AG04450 (cell line): ENCODE measurements at places on chromosomes 4 and X. TPM values are rescaled to one million over a fixed set of nuclear protein-coding genes. Genes with fewer than 3 reads are reported as not detected.
A peak's percentile ranks its signal among the peaks of the same experiment; 100 is the strongest.

GDI1 gene
- polyA plus RNA-seq = 149 and 154 TPM in 2 replicates

DNA sequence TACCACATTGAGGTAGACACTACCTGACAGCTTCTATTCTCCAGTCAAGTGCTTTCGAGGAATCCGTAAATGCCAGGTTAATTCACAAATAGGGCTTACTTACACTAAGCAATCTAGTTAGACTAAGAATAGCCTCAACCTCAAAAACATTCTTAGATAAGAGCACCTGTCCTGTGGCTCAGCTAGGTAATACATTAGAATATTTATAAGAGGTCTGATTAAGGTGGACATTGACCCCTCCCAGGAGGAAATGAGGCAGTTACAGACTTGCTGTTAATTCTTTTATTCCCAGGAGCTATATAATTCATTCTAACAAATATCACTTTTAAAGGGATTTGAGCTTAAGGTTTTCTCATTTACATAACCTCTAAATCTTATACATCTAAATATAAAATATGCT lies 758.1 kb downstream of the GRID2 start:
- no peak for DNase-seq

GPM6B gene
- 0.35 and 0.67 TPM in 2 replicates for polyA plus RNA-seq

DNA sequence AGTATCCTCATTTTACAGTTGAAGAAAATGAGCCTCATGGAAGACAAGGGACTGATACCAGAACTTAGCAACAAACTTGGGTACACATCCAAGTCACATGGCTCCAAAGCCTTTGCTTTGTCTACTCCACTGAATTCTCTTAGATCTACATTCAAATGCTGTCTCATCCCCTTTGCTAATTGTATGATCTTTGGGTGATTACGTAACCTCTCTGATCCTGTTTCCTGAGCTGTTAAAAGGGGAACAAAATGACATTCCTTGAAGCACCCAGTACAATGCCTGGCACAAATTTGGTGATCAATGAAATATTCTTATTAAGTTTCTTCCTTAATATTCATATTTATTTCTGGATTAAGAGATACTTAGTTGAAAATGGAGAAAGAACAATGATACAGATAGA lies 5.9 kb upstream of the HPGD start:
- DNase-seq = no peak

DNA sequence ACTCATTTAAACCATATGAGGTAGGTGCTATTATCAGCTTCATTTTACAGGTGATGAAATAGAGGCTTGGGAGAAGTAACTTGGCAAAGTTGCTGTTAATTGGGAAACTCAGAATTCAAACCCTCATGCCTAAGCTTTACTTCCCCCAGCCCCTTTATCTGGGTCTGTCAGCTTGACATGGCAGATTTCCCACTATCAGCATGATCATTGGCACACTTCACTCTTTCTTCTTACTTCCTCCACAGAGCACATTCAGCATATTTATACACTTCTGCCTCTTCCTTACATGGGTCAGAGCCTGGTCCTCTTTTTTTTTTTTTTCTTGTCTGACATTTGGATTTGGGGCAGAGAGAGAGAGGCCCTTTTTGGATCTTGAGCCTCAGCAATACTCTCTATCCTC lies 56.5 kb upstream of the ARX start:
- DNase-seq = no peak

GAGE12J gene
- not detected in 2 replicates for polyA plus RNA-seq

SPANXD gene
- not detected in 2 replicates for polyA plus RNA-seq

FAAH2 gene
- polyA plus RNA-seq = 0.53 TPM in 1 of 2 replicates, not detected in the other

PABPC1L2A gene
- polyA plus RNA-seq = not detected in 2 replicates

DNA sequence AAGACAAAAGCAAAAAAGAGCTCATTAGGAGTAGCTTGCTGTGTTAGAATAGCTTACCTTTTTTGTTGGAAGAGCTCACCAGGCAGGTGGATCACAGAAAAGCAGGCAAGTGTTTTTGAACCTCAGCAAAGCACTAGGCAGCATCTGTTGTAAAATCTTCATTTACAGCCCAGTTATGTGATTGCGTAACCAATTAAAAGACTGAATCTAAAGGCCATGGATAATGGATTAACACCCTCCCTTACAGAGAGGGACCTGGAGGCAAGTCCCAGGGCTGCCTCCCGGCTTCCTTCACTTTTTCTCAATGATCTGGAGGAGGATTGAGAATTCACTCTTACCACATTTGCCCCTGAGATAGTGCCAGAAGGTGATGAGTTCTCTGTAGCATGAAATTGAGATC lies 51.1 kb downstream of the MAMLD1 start:
- DNase-seq = no peak

- no peak for DNase-seq
Measured at GRCh38 chrX:17214962-17215361, 160.0 kb upstream of the NHS start.

DNA sequence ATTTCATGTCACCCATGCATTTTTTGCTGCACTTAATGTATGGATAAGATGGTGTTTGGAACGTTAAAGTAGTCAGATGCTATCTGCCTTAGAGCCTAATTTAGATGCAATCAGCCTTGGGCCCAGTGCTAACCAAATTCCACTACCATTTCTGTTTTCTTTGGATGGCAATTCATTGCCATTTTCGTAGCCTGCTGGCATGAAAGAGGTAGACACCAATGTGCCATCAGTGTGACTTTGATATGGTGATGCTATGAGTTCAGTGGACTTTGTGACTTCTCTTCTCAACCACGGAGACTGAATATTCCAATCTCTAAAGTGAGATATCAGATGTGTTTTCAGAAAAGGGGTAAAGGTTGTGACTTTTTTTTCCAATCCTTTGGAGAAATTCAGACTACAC lies 1.5 kb downstream of the ETFDH start:
- DNase-seq = no peak

- no peak for DNase-seq
Measured at GRCh38 chrX:102959471-102959870, 22.4 kb downstream of the RAB40AL start.

GRCh38 chrX:40152741-40153344 lies 55.1 kb upstream of the BCOR start:
- no peak for DNase-seq

- DNase-seq = no peak
Measured at GRCh38 chr4:80252427-80252826, 14.0 kb upstream of the FGF5 start.

- peak; percentile 23 for DNase-seq
Measured at GRCh38 chr4:76659103-76659490, 224.1 kb downstream of the SHROOM3 start.

- no peak for DNase-seq
Measured at GRCh38 chr4:7595934-7596461, 161.3 kb upstream of the PSAPL1 start.
